Amniotic stem cell (primary cell): ENCODE measurements at places on chromosomes 5 and 9.

DNA sequence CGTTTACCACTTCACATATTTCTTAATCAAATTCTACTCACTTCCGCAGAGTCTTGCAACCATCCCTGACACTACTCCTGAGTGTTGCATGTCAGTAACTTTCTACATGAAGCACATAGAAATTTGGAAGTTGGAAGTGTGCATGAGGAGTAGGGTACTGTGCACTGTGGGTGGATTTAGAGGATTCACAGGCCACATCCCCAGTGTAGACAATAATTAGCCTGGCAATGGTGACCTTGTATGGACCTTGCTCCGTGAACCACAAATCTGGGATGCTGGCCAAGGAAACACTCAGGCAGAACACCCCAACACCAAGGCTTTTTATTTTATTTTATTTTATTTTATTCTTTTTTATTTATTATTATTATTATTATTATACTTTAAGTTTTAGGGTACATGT, 25.5 kb downstream of the CTSL start:
- DNase-seq, result no peak

- DNase-seq, result no peak
Measured at GRCh38 chr5:3517348-3517747, 78.3 kb upstream of the IRX1 start.

GRCh38 chr9:72188232-72188631, 39.0 kb downstream of the GDA start:
- no peak for DNase-seq

DNA sequence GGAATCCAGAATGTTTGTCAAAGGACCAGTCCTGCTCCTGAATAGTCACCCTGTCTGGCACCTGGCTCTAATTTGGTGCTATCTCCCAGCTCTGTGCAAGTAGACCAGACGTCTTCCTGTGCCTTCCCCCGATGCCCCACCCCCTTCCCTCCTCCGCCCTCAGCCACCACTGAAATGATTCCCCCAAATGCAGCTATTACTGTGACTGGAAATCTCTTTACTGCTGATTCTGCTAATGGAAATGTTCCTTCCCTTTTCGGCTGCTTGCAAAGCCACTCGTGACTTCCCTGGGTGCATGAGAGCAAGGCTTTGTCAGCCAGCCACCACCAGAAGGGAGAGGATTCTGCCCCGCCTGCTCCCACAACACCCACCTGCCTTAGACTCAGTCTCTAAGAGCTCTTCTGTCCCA, 11.4 kb downstream of the ASTN2 start:
- no peak for DNase-seq

GRCh38 chr5:639584-640213, 27.6 kb downstream of the CEP72 start:
- DNase-seq, result no peak

DNA sequence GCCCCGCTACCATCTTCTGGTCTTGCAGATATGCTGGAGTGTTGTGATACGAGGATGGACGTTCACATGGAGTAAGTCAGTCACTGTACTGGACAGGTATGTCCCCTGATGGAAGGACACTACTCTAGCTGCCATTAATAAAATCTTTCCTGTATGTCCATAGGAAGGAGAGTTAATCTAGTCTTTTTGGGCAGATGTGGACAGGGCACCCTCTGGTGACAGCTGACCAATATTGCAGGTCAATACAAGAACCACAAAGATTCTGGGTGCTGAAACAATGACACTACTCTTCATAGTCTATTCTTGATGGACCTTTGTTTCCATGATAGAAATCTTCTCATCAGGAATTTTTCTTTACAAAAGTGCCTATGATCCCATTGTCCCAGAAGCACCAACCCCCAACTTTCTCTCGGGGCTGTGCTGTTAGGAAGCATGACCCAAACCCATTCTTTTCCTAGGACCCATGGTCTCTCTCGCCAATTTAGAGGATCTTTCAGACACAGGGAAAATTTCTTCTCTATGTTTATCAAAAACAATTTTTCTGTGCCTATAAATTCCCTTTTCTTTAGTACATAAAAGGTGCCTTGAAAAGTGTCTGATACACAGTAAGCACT, 376.9 kb downstream of the DTWD2 start:
- DNase-seq, result no peak

GRCh38 chr9:20271723-20272122, 350.6 kb downstream of the MLLT3 start:
- DNase-seq, result no peak

DNA sequence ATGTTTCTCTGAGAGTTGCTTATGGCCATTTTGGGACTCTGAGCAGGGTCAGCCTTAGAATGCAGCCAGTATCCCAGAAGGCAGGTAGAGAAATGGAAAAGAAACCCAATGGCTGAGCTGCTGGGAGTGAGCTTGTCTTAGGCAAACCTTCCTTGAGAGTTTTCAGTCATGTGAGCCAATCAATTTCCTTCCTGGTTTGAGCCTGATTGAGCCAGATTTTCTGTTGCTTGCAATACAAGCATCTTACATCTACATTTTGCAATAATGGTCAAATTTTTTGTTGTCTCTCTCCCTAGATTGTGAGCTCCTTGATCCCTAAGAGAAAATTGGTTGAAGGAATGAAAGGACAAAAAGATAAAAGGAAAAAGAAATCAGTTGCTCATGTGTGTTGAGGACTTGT, 155.3 kb downstream of the SNX18 start:
- no peak for DNase-seq

GRCh38 chr5:81768935-81769452, 18.1 kb upstream of the SSBP2 start:
- peak; percentile 68 for DNase-seq

GRCh38 chr5:6359555-6360322, 18.6 kb downstream of the MED10 start:
- no peak for DNase-seq

GRCh38 chr9:117772960-117773359, 68.8 kb downstream of the TLR4 start:
- no peak for DNase-seq

DNA sequence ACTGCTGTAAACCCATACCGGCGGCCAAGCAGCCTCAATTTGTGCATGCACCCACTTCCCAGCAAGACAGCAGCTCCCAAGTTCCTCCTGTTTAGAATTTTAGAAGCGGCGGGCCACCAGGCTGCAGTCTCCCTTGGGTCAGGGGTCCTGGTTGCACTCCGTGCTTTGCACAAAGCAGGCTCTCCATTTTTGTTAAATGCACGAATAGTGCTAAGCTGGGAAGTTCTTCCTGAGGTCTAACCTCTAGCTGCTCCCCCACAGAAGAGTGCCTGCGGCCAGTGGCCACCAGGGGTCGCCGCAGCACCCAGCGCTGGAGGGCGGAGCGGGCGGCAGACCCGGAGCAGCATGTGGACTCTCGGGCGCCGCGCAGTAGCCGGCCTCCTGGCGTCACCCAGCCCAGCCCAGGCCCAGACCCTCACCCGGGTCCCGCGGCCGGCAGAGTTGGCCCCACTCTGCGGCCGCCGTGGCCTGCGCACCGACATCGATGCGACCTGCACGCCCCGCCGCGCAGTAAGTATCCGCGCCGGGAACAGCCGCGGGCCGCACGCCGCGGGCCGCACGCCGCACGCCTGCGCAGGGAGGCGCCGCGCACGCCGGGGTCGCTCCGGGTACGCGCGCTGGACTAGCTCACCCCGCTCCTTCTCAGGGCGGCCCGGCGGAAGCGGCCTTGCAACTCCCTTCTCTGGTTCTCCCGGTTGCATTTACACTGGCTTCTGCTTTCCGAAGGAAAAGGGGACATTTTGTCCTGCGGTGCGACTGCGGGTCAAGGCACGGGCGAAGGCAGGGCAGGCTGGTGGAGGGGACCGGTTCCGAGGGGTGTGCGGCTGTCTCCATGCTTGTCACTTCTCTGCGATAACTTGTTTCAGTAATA, at the start of gene FXN:
FXN (plus strand) TSS at position 315 of the 871 bp plus-strand sequence; CDS start at position 346, 31 bp downstream.
- no peak for DNase-seq

DNA sequence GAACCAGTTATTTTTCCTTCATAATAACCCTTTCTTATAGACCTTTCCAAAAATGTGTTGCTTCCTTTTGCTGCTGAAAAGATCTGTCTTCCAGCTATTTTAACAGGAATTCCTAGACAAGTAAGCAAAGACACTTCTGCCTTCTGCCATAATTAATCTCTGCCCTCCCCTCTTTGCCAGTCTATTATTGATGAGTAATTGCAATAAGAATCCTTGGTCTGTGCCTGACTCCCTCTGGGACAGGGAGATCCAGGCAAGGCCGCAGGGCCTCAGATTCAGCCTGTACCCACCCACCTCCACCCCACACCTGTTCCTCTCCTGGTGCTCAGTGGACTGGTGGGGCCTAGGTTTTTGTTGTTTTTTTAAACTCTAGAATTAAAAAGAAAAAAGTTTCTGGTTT, 8.3 kb downstream of the FOXD1 start:
- no peak for DNase-seq

DNA sequence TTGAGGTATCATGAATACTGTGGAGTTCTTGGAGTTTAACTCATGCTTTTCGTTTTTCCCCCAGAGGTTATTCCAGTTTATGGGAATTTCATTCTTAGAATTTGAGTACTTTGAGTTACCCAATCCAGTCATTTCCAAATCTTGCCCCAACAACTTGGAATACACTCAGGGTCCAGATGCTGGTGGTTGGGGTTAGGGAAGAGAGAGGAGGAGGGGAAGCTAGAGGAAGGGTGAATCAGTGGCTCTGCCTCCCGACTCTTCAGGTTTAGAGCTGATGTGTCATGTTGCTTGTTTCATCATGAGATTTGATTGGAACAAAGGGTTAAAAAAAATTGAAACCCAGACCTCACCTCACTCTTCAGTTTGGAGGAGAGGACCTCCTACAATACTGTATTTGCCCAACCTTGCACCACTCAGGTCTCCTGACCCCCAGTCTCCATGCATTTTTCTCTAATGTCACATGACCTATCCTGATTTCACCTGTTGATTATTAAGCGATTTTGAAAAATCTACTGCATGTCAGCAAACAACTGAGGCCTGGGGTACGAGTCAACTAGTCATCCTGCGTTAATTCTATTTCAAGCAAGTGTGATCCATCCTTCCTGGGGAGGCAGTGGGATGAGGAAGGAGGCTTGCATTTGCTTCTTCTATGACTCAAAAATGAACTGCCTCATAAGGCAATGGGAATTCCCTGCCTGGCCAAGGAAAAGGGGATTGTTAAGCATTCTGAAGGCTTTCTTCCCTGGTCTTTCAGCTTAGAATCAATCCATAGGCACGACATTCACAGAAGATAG, 6.2 kb upstream of the SLC1A3 start:
- DNase-seq, result no peak

DNA sequence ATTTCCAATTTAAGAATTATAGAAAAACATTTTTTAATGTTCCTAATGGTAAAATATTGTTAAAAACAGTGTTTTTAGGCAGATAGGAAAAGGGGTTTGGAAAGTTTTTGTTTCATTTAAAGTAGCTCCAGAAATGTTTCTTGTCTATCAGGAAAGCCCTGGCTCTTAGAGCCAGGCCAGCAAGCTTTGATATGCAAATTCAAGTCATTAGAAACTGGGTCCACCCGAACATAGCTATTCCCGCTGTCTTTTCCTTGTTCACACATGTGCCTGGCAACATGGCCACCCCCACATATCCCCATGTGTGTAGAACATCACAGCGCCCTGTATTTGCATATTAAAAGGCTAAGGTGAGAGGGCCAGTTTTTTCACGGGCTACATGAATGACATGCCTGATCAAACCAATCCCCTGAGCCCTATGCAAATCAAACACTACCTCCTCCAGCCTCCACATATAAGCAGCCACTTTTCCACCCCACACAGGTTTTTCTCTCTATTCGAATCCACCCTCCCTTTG, 925.3 kb upstream of the CDH10 start:
- DNase-seq, result no peak

GRCh38 chr5:175620527-175620926, 37.3 kb upstream of the HRH2 start:
- no peak for DNase-seq

GRCh38 chr5:149627070-149627469, 45.8 kb downstream of the ARHGEF37 start:
- no peak for DNase-seq
